Right renal pelvis (tissue), 4 donors: ENCODE measurements at places on chromosomes 16 and 17.

- DNase-seq, result no peak
These were observed 46.6 kb upstream of the SLC38A10 start for GRCh38 chr17:81341516-81342268.

DNA sequence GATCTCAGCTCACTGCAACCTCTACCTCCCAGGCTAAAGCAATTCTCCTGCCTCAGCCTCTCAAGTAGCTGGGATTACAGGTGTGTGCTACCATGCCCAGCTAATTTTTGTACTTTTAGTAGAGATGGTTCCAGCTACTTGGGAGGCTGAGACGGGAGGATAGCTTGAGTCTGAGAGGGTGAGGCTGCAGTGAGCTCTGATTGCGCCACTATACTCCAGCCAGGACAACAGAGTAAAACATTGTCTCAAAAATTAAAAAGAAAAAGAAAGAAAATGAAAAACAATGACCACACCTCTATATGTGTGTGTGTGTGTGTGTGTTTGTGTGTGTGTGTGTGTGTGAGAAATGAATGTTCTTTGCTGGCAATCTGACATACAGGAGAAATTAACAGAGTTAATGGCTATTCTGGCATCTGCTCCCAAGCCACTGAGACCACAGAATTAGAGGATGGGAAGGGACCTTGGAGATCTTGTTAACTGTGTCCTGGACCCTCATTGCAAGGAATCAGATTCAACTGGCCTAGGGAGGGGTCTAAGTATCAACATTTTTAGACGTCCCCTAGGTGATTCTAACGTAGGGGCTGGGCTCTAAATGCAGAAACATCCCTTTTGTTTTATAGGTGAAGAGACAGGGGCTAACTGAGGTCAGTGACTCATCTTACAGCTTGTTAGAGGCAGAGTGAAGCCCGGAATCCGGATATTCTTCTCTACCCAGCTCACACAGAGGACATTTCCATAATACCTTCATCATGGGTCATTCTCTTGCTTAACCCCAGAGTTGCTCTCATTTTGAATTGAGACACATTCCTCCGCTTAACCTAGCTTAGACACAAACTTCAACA is 16.4 kb upstream of the MARCHF10 start:
- DNase-seq, result no peak

DNA sequence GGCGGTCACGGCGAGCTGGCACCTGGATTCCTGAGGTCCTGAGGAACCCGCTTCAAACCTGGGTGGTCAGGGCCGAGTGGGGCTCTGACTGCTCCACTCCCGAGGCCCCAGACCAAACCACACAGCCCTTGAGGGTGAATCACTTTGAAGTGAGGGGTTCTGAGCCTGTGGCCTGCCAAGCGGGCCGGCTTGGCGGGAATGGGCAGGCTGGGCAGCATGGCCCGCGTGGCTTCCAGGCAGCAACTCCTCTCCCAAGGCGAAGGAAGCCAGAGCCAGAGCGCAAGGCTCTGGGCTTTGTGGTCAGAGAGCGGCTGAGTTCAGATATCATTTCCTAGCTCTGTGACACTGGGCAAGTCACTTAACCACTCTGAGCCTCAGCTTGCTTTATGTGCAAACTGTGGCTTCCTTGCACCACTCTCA is 42.7 kb downstream of the CMIP start:
- no peak for DNase-seq

DNA sequence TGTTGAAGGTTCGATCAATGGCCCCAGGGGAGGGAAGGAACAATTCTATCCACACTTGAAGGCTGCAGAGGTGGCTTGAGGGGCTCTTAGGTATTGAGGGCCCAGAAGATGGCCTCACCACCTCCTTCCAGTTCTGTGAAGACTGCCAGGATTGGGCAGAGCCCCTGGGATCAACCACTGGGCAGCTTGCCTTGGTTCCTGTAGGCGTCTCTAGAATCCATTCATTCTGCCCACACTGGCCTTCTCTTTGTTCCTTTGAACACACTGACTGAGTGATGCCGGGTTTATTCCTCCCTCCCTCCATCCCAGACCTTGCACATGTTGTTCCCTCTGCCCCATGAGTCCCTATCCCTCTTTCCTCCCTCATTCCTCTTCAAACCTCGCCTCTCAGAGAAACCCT is 50.5 kb downstream of the SYT17 start:
- no peak for DNase-seq

- no peak for DNase-seq
These were observed 682.1 kb upstream of the SOX9 start for GRCh38 chr17:71438631-71439146.
